Stimulated activated CD8-positive, alpha-beta memory T cell treated with anti-CD3 and anti-CD28 coated beads, Interleukin-4, amount 100 ng/mL, for 4 hours (primary cell): ENCODE measurements at places on chromosomes 5 and 9.

- no peak for DNase-seq
Measured at GRCh38 chr5:14039063-14039462, 94.6 kb upstream of the DNAH5 start.

- DNase-seq = no peak
Measured at GRCh38 chr5:41445937-41446563, 64.4 kb downstream of the PLCXD3 start.

- DNase-seq = no peak
Measured at GRCh38 chr5:93831449-93831848, 90.0 kb upstream of the POU5F2 start.

DNA sequence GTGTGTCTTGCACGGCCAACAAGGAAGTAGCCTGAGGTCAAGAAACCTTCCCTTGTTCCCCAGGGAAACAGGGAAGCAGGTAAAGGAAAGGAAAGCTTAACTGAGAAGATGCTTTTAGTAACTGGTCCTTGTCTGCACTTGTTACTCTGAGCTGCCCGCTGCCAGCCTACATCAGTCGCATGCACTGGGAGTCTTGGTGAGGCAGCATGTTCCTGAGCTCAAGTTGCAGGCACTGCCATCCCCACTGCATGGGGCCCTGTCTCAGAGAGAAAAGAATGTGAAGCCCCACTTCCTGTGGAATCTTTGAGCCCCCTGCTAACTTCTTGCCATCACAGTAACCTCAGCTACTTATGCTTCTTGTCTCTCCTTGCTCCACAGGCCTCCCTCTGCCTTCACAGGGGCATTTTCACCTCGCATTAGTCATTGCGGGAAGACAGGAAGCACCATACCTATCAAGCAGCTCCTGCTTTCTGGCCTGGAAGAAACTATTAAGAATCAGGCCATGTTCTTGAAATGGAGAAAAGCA is 344.1 kb upstream of the ADAMTSL1 start:
- DNase-seq = no peak

DNA sequence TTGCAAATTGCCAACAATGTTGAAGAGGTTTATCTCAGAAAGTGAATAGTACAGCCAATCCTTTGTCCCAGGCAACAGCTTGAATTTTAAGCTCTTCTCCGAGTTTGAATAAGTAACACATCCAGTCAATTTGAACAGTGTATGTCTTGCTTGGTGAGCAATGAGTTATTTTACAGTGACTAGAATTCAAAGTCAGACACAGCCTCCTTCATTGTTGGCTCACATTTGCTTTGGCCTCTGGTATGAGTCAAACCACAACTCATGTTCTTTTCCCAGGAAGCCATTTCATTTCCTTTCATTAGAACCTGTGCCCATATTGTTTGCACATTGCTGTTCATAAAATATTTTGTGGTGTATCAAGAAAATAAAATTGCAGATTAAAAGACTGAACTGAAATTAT is 622.0 kb upstream of the DAB2 start:
- DNase-seq = no peak

DNA sequence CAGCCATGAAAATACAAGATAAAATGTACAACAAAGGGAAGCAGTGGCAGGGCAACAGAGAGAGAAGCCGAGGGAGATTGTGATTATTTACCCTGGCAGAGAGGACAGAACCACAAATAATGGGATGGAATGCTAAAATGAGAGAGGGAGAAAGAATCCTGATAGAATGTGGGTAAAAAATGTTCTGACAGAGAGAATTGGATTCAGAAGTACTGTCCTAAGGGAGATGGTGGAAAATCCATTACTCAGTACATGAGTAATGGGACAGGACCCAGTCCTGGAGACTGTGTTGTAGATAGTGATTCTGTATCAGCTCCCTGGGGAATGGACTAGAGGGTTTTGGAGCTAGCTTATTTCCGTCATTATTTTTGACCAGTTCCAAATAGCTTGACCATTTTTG is 831.5 kb downstream of the MAT2B start:
- DNase-seq = no peak

DNA sequence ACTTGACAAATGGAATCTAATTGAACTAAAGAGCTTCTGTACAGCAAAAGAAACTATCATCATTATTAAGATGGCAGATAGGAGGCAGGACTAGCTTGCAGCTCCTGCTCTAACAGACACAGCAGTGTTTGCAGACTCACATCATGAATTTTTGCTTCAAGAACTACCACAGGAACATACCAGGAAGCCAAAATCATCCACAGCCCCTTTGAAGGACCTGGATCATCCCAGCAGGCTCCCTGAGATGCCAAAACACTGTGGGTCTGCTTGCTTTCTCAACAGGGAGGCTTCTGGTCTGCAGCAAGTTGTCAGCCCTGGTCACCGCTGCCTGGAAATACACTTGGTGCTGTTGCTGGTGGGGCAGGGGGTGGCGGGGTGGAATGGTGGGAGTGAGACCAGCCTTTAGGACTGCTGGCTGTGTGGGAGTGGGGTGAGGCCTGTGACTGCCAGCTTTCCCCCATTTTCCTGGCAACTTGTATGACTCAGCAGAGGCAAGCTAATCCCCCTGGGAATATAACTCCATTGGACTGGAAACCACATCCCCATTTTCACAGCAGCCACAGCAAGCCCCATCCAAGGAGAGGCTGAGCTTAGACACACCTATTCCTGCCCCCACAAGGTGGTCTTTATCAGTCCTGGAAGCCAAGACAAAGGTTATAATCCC is 533.8 kb upstream of the CYLC2 start:
- DNase-seq = no peak

- DNase-seq = no peak
Measured at GRCh38 chr5:171617817-171618591, 167.6 kb upstream of the SMIM23 start.

DNA sequence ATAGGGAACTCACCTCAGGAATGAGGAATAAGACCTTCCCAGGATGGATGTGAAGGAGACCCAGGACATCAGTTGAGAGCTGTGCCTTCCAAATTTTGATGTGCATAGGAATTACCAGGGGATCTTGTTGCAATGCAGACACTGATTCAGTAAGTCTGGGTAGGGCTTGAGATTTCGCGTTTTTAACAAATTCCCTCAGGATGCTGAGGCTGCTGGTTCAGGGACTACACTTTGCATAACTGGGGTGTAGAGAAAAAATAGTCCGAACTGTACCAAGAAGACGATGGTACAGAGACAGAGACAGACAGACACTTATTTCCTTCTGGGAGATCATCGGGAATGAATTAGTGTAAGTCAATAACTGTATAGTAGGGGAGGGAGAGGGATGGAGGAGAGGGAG is 82.3 kb upstream of the FREM1 start:
- no peak for DNase-seq

GRCh38 chr5:172592881-172593280 is 48.2 kb upstream of the NEURL1B start:
- DNase-seq = no peak

DNA sequence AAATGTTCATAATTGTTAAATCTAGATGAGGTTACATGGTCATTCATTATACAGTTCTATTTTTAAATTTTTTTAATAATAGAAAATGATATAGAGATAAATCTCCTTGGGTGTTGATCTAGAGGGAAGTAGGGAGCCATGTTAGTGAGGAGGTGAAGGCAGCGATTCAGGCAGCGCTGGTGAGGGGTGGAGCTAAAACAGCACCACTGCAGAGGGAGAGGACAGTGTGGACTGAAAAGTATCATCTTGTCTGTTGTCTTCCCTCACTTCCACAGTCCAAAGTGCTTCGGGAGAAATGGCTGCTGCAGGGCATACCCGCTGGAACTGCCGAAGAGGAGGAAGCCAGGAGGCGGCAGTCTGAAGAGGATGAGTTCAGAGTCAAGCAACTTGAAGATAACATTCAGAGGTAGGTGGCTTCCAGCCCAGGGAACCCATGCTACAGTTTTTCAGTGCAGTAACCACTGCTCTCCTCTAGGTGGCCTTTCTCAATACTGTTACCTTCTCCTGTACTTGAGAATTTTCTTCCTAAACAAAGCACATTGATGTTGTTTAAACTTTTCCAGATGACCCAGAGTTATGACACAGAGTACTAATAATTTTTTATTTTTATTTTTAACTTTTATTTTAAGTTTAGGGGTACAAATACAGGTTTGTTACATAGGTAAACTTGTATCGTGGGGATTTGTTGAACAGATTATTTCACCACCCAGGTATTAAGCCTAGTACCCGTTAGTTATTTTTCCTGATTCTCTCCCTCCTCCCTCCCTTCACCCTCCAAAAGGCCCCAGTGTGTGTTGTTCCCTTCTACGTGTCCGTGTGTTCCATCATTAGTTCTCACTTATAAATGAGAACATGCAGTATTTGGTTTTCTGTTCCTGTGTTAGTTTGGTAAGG is 100.5 kb downstream of the PALM2AKAP2 start:
- no peak for DNase-seq

DNA sequence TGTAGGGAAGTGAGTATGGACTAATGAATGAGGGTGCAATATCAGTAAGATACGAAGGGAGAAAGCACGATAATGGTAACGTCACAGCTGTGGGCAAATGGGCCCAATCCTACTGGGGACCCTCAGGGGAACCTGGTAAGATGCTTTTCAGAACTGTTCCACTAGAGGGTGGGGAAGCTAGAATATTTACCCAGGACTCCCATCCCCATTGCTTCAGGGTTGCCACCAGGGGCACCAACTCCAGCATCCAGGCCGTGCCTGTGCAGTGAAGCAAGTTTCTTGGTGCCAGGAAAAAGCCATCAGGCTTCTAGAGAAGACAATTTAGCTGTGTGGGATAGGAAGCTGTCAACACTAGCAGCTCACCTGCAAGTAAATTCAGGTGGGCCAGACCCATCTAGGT is 409.3 kb downstream of the AGTPBP1 start:
- DNase-seq = no peak

GRCh38 chr5:72151169-72151568 is 43.9 kb downstream of the MAP1B start:
- DNase-seq = no peak

DNA sequence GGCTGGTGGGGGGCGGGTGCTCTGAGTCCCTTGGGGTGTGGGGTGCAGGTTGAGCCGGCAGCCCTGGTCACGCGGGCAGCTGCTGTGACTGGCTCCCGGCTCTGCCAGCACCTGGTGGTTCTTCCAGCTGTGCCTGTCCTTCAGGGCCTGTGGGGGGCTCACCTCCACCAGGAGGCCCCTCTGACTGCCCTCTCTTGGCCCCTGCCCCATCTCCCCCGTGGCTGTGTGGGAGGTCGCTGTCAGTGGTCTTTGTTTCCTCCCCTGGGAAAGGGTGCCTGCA is 3.3 kb downstream of the RXRA start:
- no peak for DNase-seq

GRCh38 chr5:169580964-169581363 is 2.6 kb upstream of the SPDL1 start:
- no peak for DNase-seq

DNA sequence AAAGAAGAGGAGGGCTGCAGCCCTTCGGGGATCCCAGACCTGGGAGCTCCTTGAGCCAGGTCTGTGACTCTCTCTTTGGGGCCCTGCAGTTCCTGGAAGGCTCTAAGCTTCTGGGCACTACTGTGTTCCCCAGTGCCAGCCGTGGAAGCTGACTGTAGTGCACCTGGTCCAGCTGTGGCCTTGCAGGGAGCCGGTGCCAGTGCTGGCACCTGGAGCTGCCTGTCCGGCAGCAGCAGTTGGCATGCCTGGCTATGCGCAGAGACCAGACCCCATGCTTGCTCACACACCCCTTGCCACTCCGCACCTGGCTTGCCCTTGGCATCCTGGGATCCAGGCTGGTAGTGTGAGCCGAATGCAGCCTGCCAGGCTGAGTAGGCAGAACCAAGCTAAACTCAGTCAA is 91.0 kb upstream of the PUM3 start:
- DNase-seq = no peak

GRCh38 chr5:20656262-20656661 is 668.3 kb upstream of the CDH18 start:
- DNase-seq = no peak

DNA sequence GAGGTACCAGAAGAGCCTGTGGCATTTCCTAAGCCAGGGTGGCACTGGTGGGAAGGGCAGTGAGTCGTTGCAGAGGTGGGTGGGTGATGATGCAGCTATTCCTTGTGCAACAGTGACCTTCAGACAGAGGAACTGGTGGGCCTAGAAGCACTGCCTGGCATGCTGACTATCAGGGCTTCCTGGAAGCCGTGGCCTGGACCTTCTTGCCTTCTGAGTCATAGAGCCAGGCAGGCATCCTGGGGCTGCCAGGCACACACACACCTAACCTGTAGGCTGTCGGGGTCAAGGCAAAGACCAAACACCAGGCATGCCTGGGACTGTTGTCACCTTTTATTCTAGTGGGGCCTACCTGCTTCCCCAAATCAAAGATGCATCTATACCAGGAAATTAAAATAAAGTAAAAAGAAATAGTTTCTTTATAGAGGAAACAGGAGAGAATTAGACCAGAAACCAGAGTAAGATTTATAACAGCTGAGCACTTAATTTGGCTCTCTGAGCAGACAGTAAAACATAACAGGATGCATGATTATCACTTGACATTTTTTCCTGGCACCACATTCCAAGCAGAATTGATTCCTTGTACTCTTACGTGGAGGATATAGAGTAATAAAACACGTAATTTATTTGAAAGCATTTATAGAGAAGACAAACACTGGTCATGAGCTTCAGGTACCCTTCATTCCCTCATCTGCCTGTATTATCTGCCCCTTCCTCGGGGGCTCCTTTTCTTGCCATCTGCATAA is 25.1 kb downstream of the NANS start:
- DNase-seq = peak; percentile 17

GRCh38 chr9:86521977-86522376 is 167.8 kb upstream of the TUT7 start:
- no peak for DNase-seq

DNA sequence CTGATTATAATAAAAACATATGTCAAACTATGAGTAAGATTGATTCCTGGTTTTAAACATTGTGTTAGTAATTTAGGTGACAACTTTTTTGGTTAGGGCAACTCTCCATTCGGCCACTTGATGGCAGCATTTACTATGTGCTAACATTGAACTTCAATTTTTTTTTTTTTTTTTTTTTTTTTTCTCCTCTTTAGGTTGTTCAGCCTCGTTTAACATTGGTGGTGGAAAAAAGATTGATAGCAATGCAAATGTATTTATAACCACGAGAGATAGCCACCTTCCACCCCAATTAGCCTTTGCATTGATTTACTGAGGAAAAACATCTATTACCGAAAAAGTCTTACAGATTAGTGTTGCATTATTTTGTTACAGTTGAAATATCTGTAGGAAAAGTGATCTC is 159.1 kb downstream of the CSNK1G3 start:
- peak; percentile 0 for DNase-seq

GRCh38 chr5:10161778-10162177 is 87.9 kb downstream of the ATPSCKMT start:
- DNase-seq = no peak

DNA sequence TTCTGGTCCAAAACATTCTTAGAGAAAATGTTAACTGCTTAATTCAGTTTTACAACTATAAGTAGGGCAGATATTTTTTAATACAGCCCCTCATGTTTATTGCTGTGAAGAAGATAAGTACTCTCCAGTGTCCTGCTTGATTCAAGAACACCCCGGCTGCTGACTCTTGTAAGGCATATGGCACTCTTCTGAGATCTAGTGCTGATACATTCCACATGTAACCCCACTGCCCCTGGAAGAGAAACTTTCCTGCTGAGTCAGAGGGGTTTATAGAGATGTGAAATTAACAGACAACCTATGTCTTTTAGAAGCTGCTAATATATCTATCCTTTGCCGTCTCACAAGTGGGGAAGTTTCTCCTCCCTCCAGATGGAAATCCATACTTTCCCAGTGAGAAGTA is 1.0 kb upstream of the MINAR2 start:
- DNase-seq = no peak
